ENCODE measurements at places on chromosomes 3 and 15.

GRCh38 chr3:179324270-179324754, 1.5 kb downstream of the ZNF639 start:
- DNase-seq = no peak

DNA sequence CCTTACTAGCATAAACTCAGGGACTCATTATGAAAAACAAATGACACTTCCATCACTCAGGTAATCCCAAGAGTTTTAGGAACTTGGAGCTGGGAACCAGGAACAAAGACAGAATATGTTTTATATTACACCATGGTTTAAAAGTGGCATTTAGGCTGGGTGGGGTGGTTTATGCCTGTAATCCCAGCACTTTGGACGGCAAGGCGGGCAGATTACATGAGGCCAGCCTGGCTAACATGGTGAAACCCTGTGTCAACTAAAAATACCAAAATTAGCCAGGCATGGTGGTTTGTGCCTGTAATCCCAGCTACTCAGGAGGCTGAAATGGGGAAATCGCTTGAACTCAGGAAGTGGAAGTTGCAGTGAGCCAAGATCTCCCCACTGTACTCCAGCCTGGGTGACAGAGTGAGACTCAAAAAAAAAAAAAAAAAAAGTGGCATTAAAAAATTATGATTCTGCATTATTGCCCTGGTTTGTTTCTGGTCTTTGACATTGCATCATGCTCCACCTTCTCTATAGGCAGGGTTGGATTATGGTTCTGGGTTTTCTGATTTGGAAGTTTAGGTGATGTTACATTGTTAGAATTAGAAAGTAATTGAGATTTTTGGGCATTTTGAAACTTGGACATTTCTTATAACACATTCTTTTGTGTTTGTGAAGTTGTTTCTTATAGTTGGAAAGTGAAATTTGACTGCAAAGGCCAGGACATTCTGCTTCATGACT, 19.0 kb downstream of the SQOR start:
- DNase-seq = no peak

- DNase-seq = no peak
These were observed 19.8 kb upstream of the GYG1 start for GRCh38 chr3:148971401-148972163.

GRCh38 chr15:45442507-45443135, 64.3 kb upstream of the GATM start:
- DNase-seq = no peak

- DNase-seq = no peak
These were observed 60.0 kb upstream of the WNT5A start for GRCh38 chr3:55546866-55547669.

All from endothelial cell (in vitro differentiated cells).